Heart right ventricle (tissue), 16 donors: ENCODE measurements at places on chromosomes 12 and 14. TPM values are rescaled to one million over a fixed set of nuclear protein-coding genes. Genes with fewer than 3 reads are reported as not detected.

PMCH gene
- total RNA-seq = not detected

PLCZ1 gene
- total RNA-seq = 0.88 TPM

DNA sequence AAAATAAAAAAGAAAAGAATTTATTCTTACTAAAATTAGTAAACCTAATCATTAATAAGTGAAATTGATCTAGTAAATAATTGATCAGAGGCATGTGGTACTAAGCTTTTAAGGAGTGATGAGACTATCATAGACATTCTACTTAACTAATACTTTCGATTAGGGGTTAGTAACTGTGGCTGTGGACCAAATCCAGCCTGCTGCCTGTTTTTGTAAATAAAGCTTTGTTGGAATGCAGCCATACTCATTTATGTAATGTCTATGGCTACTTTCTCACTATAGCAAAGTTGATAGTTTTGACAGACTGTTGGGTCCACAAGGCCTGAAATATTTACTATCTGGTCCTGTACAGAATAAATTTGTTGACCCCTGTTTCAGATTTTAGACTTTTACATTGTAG lies 63.2 kb downstream of the PLEKHA5 start:
- DNase-seq = no peak

DNA sequence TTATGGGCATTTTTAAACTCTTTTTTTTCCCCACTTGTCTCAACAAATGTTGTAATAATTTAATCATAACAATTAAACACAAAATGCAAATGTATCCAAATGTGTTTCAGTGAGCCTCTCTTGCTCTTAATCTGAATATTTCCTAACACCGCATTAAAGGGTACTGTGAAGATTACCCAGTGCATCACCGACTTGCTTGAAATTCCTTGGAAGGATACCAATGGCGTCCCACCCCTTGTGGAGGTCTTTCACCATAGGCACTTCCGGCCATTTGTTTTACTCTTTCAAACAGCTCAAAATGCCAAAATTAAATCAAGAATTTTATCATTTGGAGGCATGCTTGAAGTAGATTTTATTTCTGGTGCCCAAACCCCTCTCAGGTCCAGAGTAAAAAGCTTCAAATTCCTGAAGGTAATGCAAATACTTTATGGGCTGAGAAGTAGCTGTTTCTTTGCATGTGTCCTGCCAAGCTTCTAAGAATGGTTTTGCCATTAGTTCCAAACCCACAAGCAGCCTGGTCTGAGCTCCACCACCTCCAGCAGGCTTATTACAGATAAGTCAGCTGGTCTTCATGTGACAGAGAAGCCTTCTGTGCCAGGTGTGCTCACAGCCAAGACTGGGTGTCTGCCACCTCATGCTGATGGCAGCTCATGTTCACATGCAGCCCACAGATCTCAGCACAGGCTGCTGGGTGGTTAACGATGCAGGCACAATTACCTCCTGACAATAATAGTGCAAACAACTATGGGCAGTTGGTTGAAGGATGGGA lies 16.4 kb upstream of the NUDT4 start:
- DNase-seq = peak; percentile 73

- DNase-seq = no peak
Measured at GRCh38 chr12:26389343-26389742, 194.0 kb downstream of the SSPN start.

- DNase-seq = no peak
Measured at GRCh38 chr12:52681526-52682380, 1.5 kb upstream of the KRT1 start.
